Skin of body (tissue), 3 donors: ENCODE measurements at places on chromosomes 13 and 19. TPM values are rescaled to one million over a fixed set of nuclear protein-coding genes. Genes with fewer than 3 reads are reported as not detected.
A peak's percentile ranks its signal among the peaks of the same experiment; 100 is the strongest.

The ZSCAN1 gene
- total RNA-seq, result 0.30 TPM

DNA sequence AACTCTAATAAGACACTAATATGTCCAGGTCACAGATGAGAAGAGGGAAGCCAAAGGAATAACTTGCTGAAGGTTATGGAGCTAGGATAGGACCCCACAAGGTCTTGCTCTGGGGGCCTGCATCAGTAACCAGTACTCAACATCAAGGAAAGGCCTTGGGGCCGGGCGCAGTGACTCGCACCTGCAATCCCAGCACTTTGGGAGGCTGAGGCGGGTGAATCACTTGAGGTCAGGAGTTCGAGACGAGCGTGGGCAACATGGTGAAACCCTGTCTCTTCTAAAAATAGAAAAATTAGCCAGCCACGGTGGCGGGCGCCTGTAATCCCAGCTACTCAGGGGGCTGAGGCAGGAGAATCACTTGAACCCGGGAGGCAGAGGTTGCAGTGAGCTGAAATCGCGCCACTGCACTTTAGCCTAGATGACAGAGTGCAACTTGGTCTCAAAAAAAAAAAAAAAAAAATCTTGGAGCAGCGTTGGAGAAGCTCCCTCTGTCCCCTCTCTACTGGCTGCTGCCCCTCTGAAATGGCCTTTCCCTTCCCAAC lies 1.8 kb downstream of the LONP1 start:
- DNase-seq, result no peak

DNA sequence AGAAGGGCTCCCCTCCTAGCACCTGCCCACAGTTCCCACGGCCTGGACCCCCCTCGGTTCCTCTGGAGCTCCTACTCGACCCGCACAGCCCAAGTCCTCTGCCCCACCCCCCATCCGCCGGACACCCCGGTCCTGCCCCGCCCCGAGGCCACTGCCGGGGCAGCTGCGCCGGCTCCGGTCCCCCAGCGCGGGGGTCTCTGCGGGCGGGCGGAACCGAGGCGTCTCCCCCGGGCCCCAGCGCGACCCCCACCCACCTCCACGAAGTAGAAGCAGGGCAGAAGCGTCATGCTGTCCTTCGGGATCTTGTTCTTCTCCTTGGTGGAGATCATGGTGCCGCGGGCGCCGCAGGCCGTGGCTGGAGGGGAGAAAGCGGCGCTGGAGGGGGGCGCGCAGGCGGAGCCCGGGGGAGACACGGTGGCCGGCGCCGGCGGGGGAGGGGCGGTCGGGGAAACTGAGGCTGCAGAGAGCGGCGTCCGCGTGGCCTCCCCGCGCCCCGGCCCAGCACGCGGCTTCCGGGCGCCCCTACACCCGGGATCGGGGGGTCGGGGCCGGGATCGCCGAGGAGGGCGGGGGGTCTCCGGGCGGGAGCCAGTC lies 427 bp downstream of the PLPPR3 start:
- DNase-seq, result no peak

GRCh38 chr19:39372941-39373340 lies 18.0 kb downstream of the PAF1 start:
- DNase-seq, result no peak

GRCh38 chr19:41298348-41298964 lies 11.5 kb upstream of the CCDC97 start:
- DNase-seq, result peak; percentile 54
